ENCODE measurements at places on chromosomes 13 and 19. TPM values are rescaled to one million over a fixed set of nuclear protein-coding genes. Genes with fewer than 3 reads are reported as not detected.

Gene COL4A1
- total RNA-seq: 1,341 TPM

Gene ZNF845
- total RNA-seq: 4.6 TPM

Gene DAPK3
- total RNA-seq: 170 TPM

Gene IGFL1
- total RNA-seq: not detected

Gene ZNF837
- total RNA-seq: 1.4 TPM

Gene SHISA7
- total RNA-seq: not detected

Gene POU2F2
- total RNA-seq: 3.2 TPM

Gene EFNA2
- total RNA-seq: 1.1 TPM

Gene C1QTNF9
- not detected for total RNA-seq

Gene LILRB5
- not detected for total RNA-seq

All from endothelial cell of umbilical vein (primary cell).